ENCODE measurements at places on chromosomes 6 and 20. TPM values are rescaled to one million over a fixed set of nuclear protein-coding genes. Genes with fewer than 3 reads are reported as not detected.

The KIF6 gene
- 0.79 TPM for total RNA-seq

DNA sequence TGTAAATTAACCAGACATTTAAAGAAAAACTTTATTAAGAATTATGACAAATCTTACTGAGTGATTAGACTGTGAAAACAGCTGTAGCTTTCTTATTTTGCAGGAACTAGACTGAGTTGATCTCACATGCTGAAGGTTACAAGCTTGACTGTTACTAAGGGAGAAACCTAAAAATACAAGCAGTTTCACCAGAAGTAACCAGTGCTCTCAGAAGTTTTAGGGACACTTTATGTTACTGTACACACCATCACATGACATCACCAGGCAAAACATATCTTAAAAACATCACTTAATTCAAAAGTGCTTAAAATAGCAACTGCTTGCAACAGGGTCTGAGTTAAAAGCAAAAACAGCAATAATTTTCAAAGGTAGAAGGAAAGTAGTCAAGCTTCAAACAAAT is 5.4 kb downstream of the FBXO30 start:
- DNase-seq: no peak

DNA sequence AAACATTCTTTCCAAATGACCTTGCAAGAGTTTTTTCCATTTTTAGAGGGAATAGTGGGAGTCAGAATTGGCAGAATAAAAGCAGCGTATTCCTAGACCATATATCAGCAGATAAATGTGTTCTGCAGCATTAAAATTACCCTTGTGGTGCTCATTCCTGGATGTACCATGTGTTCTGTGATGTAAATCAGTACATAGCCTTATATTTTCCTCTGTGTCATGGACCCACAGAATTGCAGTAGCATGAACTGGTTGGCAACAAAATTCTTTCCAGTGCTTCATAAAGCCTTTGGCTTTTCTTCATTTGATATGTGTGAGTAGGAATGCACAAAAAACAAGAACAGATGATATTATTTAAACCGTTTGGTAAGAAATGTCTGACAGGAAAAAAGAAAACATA is 32.5 kb downstream of the ANKEF1 start:
- no peak for DNase-seq

DNA sequence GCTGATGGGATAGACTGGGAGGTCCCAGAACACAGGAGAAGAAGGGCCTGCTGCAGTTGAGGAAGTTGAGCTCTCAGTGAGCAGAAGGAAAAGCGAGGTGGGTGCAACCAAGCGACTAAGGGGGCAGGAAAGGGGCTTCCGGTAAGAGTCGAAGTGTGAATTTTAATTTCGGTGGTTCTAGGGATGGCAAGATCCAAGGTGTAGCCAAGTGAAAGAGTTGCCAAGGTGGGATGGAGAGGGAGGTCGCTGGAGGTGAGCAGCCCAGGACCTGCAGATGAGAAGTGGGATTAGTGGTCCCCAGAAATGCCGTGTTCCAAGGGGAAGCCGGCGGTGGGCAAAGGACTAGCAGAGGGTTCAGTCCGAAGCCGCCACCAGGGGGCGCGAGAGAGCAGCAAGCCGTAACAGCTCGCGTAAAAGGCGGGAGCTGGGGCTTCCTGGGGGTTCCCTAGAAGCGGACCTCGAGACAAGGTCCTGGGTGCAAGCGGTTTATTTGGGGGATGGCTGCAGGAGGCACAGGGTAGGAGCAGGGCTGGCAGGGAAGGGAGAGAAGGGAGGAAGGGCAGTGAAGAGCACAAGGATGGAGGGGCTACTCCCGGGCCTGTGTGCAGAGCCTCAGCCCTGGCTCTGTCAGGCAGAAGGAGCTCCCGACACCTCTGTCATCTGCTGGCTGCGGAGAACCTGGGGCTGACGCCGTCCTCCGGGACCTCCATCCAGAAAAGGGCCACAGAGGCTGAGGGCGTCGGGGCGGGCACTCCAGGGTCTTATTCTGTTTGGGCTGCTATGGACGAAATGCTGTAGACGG is 103.6 kb downstream of the PAX1 start:
- peak; percentile 78 for DNase-seq

DNA sequence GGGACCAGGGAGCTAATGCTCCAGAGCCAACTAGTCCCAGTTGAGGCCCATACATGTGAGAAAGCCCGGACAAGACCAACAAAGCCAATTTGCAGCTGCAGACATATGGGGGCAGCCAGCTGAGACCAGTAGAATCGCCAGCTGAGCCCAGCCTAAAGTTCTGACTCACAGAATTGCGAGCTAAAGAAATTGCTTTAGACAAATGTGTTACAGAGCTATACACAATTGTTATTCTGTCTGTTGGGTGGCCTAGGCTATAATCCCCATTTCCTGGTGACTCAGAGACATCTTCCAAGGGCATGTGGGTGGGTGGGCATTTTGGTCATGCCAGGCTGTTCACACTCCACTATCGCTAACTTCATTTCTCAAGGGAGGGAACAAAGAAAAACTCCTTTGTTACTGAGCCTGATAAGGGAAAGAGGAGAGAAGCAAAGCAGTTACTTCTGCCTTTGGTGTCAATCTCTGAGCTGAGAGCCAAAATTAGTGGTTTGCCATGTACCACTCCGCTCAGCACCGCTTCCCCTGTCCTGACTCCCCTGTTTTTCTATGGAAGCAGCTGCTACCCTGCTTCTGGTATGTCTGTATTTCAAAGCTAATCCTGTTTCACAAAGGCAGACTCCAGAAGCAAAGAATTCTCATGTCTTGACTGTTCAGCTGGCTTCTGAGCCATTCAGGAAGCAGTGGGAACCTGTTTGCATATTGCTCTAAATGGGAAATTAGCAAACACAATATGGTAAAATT is 26.1 kb downstream of the SCP2D1 start:
- DNase-seq: peak; percentile 7
